ENCODE measurements at places on chromosomes 6 and 20.

- no peak for DNase-seq
Observed at GRCh38 chr6:167211881-167212712, 54.3 kb upstream of the GPR31 start.

DNA sequence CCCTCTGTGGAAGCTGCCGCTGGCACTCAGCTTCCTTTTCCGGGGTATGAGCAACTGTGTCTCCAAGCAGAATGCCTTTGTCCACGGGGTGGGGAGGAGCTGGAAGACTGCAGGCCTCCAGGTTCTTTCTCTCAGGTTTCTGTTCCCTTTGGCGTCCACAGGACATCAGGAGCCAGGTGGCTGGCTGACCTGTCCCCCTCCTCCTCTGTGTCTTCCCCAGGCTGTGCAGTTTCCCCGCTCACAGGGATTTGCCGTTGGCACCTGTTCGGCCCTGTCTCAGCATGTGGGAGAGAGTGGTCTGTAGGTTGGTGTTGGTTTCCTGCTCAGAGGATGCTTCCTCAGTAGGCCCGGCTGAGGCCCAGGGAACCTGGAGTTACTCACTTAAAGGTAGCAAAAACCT lies 43.5 kb downstream of the CDS2 start:
- no peak for DNase-seq

DNA sequence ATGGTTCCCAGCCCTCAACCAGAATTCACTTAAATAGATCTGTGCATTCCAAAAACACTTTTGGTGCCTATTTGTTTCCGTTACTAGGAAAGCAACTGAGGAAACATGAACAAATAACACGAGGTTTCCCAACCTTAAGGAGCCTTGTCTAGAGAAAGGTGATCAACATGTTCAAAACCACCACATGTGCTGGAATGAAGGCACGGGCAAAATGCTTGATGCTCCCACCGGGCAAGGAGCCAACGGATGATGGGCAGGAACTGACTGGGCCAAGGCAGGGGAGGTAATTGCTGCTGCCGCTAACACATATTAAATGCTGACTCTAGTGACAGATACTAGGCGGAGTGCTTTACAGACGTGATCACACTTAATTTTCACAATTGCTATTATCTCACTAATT lies 2.5 kb downstream of the MYLK4 start:
- no peak for DNase-seq

DNA sequence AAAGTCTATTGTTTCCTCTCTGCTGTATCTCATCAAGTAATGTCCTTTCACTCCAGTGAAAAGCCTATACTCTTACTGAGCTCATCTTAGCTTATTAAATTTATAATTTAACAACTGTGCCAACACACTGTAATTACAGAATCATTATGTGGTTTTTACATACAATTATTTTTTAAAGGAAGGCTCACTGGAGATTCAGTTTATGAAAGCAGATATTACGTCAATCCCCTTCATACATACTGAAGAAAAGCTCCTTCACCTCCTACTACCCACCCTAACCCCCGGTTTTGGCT lies 28.1 kb downstream of the ARHGAP18 start:
- no peak for DNase-seq

DNA sequence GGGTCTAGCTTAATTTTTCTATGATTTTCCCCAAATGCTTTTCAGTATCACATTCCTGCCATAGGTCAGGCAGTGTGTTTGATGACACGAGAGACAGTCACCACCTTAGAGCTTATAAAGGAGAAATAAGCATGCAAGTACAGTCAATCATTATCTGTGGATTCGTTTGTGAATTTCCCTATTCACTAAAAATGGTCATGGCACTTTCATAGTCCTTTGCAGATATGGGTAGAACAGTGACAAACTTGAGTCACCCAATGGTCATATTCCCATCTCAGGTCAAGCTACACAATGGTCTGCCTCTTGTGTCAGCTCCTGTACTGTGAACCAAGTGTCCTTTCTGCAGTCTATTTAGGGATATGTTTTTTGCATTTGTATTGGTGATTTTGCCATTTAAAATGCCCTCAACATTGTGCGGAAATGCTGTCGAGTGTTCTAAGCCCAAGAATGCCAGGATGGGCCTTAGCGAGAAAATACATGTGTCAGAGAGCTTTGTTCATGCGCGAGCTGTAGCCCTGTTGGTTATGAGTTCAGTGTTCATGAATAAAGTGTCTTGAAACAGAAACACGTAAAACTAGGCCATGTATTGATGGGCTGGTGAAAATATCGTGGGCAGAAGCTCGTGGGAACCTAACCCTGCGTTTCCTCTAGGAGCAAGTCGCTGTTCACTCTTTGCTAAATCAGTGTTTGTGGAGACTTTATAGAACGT lies 19.8 kb downstream of the SUMO4 start:
- DNase-seq = no peak

DNA sequence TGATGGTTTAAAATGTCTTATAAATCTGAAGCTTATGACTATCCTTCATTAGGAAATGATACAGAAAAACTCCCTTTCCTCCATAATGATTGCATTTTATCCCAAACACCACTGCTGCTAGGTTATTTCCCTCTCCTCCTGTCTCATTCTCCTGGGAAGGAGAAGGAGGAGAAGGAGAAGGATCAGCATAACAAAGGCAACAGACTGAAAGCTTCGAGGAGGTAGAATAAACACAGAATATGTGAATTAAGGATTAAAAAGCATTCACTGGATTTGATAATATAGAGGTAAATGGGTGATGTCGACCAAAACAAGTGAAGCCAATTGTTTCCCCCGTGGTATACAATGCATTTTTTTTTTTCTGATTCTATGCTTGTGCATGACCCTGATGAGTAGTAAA lies 82.0 kb downstream of the WASF1 start:
- DNase-seq = no peak

- DNase-seq = peak; percentile 75
Observed at GRCh38 chr6:170443151-170443662, 109.9 kb downstream of the PSMB1 start.

DNA sequence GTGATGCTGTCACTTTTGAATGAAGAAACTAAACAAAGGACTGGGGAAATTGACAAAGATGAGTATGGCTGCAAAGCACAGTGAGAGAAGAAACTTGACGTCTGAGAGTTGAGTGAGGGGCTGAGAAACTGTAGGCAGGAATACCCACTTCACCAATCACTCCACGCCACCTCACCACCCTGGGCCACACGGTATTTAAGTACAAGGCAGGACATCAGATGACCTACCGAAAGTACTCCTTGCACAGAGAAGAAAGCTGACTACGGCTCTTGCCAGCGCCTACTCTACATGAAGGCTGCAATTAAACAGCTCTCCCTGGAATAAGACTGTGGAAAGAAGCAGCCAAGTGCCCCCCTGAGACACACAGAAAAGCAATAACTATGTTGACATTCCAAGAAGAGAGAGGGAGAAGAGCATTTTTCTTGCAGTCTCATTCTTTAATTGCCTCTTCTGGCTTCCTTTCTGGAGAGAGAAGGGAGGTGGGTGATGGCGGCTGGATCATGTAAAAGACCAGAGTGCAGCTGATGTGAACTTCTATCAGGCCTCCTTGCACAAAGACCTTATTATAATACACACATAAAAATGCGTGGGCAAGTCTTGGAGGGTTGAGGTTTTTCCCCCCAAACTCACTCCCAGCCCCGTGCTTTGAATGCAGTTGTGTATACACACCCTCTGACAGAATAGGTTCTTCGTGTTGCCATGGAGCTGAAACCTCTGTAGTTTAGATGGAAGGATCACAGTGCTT lies 44.6 kb downstream of the HIVEP2 start:
- DNase-seq = no peak

All from osteocyte (in vitro differentiated cells).